ENCODE measurements at places on chromosomes 3 and 15. TPM values are rescaled to one million over a fixed set of nuclear protein-coding genes. Genes with fewer than 3 reads are reported as not detected.

DNA sequence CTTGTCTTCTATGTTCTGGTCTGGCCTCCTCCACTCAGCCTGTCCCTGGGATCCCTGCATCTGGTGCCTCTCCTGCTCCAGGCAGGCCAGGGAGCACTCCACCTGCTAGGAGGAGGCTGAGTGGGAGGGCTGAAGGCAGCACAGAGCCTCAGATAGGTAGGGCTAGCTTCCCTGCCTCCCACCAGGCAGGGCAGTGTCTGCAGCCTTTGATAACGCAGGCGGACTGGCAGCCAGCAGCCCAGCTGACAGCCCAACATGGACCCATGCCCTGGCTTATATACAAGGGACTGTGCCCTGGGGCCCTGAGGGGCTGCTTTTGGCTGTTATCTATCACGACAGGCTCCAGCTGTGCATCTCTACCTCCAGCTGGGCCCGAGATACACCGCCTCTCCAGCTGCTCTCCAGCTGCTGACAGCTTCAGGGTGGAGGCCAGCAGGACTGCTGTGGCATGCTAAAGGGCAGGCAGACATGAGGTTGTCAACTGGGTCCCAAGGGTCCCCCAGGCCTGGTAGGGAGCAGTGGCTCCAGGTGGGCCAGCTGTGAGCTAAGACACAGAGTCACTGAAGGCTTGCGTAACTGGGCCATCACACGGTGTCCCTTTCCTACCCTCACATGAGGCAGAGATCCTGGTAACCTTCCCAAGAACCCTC, 5.2 kb upstream of the CLK3 start:
- DNase-seq, result no peak
- H3K4me1 ChIP-seq, result no peaks in the 10 kb centered on the region
- H3K36me3 ChIP-seq, result no peaks in the 10 kb centered on the region
- no peak overlapping the region for H3K4me3 ChIP-seq
- no peaks in the 10 kb centered on the region for H3K27me3 ChIP-seq
- no peak overlapping the region for H3K27ac ChIP-seq

GRCh38 chr15:52133510-52134220, 21.1 kb upstream of the BCL2L10 start:
- H3K36me3 ChIP-seq, result no peaks in the 10 kb centered on the region
- H3K27me3 ChIP-seq, result no peaks in the 10 kb centered on the region
- H3K4me1 ChIP-seq, result peaks cover 14% of the 10 kb centered on the region
- H3K4me3 ChIP-seq, result no peak overlapping the region
- no peak for DNase-seq
- no peak overlapping the region for H3K27ac ChIP-seq

DNA sequence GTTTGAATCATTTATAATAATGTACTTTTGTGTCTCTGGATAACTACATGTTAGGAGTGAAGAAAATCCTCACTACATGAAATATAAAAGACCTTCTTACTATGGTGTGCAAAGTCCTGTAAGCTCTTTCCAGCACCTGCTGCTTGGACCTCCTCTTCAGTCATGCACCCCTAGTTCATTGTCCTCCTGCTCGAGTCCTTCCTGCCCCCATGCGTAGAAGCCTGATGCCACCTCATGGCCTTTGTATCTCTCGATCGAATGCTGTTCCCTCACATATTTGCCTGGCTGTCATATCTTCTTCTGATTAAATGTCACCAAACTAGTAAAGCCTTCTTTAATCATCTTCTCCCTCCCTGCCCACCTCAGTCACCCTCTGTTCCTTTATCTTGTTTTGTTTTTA, 49.9 kb upstream of the SUCLG2 start:
- H3K27ac ChIP-seq, result no peak overlapping the region
- DNase-seq, result no peak
- H3K36me3 ChIP-seq, result no peaks in the 10 kb centered on the region

DNA sequence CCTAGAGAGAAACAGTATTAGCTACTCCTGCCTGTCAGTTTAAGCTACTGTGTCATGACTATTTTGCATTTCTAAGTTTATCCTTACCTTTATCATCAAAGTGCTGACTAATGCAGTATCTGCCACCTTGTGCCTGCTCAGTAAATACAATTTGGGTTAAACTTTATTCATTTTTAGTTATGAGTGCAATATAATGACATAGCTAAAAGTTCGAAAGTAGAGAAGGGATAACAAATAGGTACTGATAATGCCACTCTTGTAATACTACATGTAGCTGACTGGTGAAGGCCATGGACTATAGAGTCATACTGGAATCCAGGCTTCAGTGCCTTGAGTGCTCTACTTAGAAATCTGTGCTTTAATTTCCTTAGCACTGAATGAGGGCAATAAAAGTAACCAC, 480.8 kb upstream of the TPRG1 start:
- no peak overlapping the region for H3K4me3 ChIP-seq
- peak overlapping the region; percentile 64 for H3K27ac ChIP-seq
- no peak for DNase-seq
- no peaks in the 10 kb centered on the region for H3K36me3 ChIP-seq
- H3K4me1 ChIP-seq, result peaks cover 27% of the 10 kb centered on the region

DNA sequence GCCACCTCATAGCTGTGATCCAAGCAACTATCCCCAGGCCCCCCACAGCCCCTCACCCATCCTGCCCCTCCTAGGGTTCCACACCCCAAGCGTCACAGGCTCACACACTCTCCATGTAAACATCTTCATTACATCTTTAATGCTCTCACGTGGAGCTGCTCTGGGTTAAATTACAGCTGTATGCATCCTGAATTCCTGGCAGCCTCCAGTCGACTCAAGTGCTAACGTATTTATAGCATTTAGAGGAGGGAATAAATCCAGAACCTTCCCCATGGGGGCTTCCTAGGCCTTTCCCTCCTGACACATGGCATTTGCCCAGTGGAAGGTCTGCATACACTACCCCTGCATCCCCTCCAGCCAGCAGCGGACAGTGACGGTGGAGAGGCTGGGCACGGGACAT, 9.6 kb downstream of the C3orf18 start:
- no peak overlapping the region for H3K4me3 ChIP-seq
- H3K36me3 ChIP-seq, result no peaks in the 10 kb centered on the region
- no peak overlapping the region for H3K27ac ChIP-seq
- H3K27me3 ChIP-seq, result no peaks in the 10 kb centered on the region
- DNase-seq, result no peak

DNA sequence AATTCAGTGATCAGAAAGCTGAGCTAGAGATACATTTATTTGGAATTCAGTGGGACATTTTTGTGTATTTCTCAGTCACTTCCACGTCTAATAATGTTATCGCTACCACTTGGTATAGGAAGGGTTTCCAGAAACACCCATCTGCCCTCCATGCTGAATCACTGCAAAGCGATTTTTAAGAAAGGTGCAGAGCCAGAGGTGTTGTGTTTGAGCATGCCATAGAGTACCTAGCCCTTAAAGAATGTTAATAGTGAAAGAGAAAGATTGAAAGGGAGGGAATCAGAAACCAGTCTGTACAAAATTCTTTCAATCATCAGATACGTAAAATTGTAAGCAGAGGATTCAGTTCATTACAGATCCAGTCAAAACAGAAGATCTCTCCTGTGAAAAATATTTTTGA, 80.1 kb upstream of the ARL6 start:
- H3K36me3 ChIP-seq, result no peaks in the 10 kb centered on the region
- H3K27me3 ChIP-seq, result no peaks in the 10 kb centered on the region
- no peak overlapping the region for H3K27ac ChIP-seq
- H3K4me1 ChIP-seq, result no peaks in the 10 kb centered on the region

The TTLL13 gene
- not detected for total RNA-seq

The AZI2 gene
- 32.2 TPM for total RNA-seq

The MFSD1 gene
- 128 TPM for total RNA-seq

The GPR15 gene
- total RNA-seq, result not detected

The SLC9A9 gene
- total RNA-seq, result 60.1 TPM
